GM23248 (cell line): ENCODE measurements at places on chromosomes 2 and 18. TPM values are rescaled to one million over a fixed set of nuclear protein-coding genes. Genes with fewer than 3 reads are reported as not detected.
A peak's percentile ranks its signal among the peaks of the same experiment; 100 is the strongest.

GRCh38 chr2:118310681-118311429, 222.6 kb downstream of the INSIG2 start:
- DNase-seq, result peak; percentile 59

Gene NAT8
- not detected in 2 replicates for total RNA-seq

DNA sequence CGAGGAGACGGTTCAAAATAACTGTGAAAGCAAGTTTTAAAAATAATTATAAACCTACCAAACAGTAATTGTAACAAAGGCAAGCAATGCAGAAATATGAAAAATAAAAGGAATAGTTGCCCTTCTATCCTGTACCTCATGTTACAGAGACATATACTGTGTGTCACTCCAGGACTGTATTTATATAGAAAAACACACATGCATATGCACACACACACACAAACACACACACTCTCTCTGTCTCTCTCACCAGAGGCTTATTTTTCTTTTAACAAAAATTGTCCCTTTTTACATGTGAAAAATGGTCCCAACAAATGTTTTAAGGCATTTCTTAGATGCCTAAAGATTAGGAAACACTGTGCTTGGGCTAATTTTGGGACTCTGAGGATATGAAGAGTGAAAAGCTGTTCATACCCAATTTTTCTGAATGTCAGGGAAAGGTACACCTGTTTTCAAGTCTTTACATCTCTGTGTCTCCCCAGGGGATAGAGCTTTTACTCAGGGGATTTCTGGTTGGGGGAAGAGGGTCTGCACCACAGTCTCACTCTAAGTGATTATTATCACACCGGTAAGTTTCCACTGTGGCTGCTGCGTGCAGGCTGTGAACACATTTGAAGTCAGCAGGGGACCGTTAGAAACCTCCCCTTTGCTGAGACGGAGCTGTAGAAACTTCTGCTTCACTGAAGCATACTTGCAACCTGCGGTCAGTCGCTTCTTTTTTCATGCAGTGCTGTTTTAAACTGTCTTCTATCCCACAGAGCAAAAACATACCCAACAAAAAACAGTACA, 51.4 kb upstream of the SPAG16 start:
- no peak for DNase-seq

DNA sequence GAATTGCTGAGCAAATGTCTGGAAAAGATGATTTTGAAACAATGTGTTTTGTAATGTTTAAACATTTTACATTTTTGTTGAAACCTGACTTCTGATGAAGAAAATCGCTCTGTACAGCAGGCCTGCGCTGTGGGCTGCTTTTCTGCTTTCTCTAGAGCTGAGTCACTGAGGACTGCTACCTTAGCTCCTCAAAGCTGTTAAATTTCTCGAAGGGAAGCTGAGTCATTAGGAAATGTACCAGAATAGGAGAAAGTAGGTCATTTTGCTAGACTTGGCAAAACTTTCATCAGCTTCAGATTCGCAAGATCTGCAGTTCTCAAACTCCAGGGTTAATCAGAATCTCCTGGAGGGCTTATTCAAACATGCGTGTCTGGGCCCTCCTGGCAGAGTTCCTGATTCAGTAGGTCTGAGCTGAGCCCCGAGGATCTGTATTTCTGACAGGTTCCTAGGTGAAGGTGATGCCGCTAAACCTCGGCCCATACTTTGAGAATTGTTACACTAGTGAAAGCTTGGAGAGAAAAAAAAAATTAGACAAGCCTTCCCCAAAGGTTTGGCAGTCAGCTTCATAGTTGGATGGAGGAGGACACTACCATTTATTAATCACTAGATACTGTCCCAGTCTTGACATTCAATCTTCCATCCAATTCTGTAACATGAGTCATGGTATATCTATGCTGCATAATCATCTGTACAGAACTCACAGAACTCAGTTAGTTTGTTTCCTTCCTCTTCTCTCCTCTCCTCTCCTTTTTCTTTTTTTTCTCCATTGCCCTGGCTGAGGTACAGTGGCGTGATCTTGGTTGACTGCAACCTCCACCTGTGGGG, 297.6 kb downstream of the PARD3B start:
- DNase-seq, result peak; percentile 97

DNA sequence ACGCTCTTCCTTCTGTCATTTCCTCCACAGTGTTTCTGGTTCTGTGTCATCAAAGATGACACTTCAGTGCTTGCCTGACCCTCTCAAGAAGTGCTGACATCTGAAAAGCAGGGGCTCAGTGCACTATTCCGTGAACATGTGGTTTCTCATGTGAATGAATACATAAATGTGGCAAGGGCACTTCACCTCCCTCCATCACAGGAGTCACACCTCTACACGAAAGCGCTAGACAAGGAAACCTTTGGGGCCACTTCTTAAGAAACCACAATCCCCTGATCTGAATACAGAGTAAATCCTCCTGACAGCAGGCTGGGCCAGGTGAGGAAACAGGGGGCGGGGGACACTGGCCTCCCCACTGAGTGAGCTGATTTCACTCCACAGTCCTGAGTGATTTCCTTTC, 145.8 kb upstream of the ACAA2 start:
- DNase-seq, result no peak

DNA sequence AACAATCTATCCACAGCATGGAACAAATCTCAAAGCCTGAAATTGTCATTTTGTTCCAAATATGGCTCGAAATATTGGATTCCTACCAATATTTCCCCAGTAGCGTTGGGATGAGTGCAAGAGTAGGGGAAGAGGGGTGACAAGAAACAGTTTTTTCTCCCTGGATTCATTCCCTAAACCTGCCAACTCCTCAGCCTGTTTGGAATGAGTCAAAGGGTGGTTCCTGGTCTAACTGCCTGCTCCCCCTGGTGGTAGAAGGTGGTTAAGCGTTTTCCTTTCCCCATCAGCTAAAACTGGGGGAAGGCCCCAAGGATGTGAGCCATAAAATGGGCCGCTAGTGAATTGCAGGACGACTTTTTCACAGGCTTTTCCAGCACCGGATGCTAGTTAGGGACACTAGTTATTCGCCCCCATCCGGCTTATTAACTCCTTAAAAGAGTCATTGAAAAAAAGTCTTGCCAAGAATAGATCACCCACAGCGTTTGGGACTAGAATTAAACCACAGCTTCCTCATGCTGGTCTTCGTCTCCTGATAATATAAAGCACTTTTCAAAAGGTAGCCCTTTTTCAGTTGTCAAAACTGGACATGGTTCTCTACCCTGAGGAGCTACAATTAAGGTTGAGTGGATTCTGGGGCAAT, 72.5 kb downstream of the DHRS9 start:
- peak; percentile 78 for DNase-seq

GRCh38 chr2:189498205-189498604, 56.9 kb downstream of the WDR75 start:
- no peak for DNase-seq

- no peak for DNase-seq
Observed at GRCh38 chr2:20427931-20428526, 18.8 kb upstream of the RHOB start.

Gene DNAH6
- 0.11 TPM in 1 of 2 replicates, not detected in the other for total RNA-seq

DNA sequence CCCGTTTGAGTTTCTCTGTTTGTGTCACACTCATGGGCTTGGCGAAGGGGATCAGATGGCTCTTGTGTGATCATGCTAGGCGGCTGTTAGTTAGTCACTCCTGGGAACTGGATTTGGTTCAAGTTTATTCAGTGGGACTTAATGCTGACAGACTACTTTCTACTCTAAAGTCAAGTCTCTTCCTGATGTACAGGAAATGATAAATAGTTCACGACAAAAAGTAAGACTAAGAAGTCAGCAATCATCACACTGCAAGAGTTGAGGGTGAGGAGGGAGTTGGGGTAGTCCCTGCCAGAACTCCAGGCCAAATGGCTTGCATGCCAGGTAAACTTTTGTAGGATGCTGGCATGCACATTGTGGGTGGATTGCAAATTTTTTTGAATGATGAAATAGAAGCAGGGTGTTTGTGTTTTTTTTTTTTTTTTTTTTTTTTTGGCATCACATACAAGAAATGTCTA, 25.1 kb upstream of the CCL20 start:
- DNase-seq, result peak; percentile 26

Gene IL18R1
- 1.5 and 1.6 TPM in 2 replicates for total RNA-seq

Gene CD207
- total RNA-seq, result not detected in 2 replicates

Gene UGT1A5
- total RNA-seq, result not detected in 2 replicates

- peak; percentile 87 for DNase-seq
Observed at GRCh38 chr2:176419591-176420071, 150.4 kb downstream of the MTX2 start.

Gene IRS1
- total RNA-seq, result 18.8 TPM in 2 replicates

DNA sequence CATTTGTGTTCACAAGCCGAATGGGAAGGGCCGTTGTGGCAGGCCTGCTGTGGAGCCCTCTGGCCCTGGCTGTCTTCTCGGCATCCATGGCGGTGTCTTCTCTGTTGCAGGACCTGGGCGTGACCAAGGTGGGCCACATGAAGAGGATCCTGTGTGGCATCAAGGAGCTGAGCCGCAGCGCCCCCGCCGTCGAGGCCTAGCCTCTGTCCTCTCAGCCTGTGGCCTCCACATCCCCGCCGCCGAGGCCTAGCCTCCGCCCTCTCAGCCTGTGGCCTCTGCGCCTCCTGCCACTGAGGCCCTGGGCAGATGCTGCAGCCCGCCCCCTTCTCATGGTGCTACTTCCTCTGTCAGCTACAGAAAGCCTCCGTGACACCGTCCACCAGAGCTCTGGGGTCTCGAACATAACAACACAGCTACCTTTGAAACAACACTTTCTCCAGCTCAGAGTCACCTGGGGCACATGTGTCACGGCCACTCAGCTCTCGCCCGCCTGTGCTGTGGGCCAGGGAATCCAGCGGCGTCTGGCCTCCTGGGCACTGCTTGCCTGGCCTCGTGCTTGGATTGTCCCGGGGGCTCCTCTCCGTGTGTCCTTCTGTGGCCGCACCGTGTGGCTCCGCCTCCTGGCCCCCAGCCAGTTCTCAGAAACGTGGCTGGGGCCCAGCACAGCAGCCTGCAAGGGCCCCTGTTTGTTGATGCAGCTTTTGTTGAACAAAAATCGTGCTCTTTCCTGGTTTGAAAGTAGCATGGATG, 97.1 kb downstream of the USP40 start:
- DNase-seq, result no peak

- no peak for DNase-seq
Observed at GRCh38 chr2:218513676-218514075, 54.5 kb downstream of the USP37 start.

Gene MAB21L4
- total RNA-seq, result not detected in 2 replicates

GRCh38 chr2:197487385-197487784, 12.3 kb downstream of the HSPD1 start:
- DNase-seq, result no peak

DNA sequence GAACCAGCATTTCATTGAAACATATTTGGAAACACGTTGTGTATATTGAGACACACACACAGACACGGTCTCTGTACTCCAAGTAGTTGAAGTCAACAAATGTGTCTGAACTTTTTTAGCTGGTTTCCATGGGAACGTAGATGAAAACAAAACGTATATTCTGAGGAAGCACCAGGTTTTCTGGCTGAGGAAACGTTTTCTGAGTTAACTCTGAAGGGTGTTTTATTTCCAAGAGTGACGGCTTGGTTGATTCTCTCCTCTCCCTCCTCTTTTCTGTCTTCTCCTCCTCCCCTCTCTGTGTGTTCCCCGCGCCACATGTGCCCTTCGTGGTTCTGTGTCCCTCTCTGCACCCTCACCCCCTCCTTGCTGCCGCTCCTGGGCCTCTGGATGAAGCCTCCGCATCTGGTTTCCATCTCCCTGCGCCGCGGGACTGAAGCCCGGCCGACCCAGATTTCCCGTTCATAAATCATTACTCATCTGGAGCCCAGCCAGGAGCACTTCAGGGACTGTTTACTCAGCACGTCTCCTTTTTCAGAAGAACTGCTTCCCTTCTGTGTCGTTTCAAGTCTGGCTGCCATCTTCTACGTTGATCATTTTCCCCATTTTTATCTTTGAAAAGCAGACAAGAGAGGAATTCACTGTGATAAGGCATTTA, 122.7 kb downstream of the COL6A3 start:
- DNase-seq, result peak; percentile 97

- no peak for DNase-seq
Observed at GRCh38 chr2:239801404-239802184, 223.5 kb downstream of the NDUFA10 start.

Gene PROKR1
- 0.11 TPM in 1 of 2 replicates, not detected in the other for total RNA-seq

Gene ITGAV
- 233 and 250 TPM in 2 replicates for total RNA-seq

DNA sequence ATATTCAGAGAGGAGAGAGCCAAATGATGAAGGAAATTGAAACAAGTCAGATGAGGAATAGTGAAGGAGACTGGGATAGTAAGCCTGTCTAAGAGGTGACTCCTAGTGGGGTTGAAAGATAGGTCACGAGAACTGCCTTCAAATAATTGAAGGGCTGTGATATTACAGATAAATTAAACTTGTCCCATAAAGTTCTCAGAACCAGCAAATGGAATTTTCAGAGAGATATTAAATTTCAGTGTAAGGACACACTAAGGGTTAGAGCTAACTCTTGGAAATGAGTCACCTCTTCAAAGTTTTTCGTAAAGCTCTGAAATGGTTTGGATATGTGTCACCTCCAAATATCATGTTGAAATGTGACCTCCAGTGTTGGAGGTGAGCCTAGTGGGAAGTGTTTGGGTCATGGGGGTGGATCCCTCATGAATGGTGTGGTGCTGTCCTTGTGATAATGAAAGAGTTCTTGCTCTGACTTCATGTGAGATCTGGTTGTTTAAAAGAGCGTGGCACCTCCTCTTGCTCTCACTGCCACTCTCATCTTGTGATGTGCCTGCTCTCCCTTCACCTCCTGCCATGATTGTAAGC, 87.3 kb downstream of the BABAM2 start:
- peak; percentile 92 for DNase-seq

DNA sequence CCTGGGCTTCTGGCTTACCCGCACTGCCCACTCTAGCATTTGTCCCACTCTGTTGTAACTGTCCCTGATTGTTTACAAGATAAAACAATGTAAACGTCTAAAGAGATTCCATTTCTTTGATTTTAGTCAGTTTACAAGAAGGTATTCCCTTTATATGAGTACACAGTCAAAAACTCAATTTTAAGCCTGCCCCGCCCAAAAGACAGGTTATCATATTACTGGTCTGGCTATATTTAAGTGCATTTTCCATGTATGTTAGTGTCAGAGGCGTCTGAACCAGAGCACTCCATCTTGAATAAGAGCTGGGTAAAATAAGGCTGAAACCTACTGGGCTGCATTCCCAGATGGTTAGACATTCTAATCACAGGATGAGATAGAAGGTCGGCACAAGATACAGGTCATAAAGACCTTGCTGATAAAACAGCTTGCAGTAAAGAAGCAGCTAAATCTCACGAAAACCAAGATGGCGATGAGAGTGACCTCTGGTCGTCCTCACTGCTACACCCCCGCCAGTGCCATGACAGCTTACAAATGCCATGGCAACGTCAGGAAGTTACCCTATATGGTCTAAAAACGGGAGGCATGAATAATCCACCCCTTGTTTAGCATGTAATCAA, 15.0 kb downstream of the GPR45 start:
- DNase-seq, result no peak

Gene RESP18
- total RNA-seq, result not detected in 2 replicates

Gene GBX2
- total RNA-seq, result not detected in 2 replicates

- DNase-seq, result no peak
Observed at GRCh38 chr2:159786938-159787337, 11.1 kb downstream of the CD302 start.
